Fibroblast of lung (primary cell): ENCODE measurements at places on chromosomes 6 and 20. TPM values are rescaled to one million over a fixed set of nuclear protein-coding genes. Genes with fewer than 3 reads are reported as not detected.

The NEURL2 gene
- total RNA-seq, result 7.1 and 8.0 TPM in 2 replicates

The MPIG6B gene
- total RNA-seq, result not detected in 2 replicates

The LTV1 gene
- total RNA-seq, result 17.5 and 18.2 TPM in 2 replicates

The MAP3K4 gene
- total RNA-seq, result 35.2 and 44.4 TPM in 2 replicates

The SEMG1 gene
- not detected in 2 replicates for total RNA-seq

The ULBP1 gene
- total RNA-seq, result 0.26 and 0.83 TPM in 2 replicates

The TTI1 gene
- total RNA-seq, result 15.9 and 20.0 TPM in 2 replicates

The OXT gene
- not detected in 2 replicates for total RNA-seq

The RIMS4 gene
- under 0.01 TPM in 2 replicates for total RNA-seq

The SLC22A7 gene
- not detected in 2 replicates for total RNA-seq

The FGD2 gene
- total RNA-seq, result not detected in 2 replicates

The HACE1 gene
- 18.7 and 26.3 TPM in 2 replicates for total RNA-seq

The PHACTR3 gene
- total RNA-seq, result not detected in 2 replicates

The TPBG gene
- 24.9 and 31.0 TPM in 2 replicates for total RNA-seq

The TRIM10 gene
- total RNA-seq, result not detected in 2 replicates

The RSPH9 gene
- 1.5 and 1.7 TPM in 2 replicates for total RNA-seq

The PCSK2 gene
- under 0.01 TPM in 1 of 2 replicates, not detected in the other for total RNA-seq

The XKR7 gene
- not detected in 2 replicates for total RNA-seq

The COL10A1 gene
- total RNA-seq, result 1.3 and 40.1 TPM in 2 replicates

The HCRTR2 gene
- total RNA-seq, result not detected in 2 replicates

The MRAP2 gene
- total RNA-seq, result under 0.01 and 0.17 TPM in 2 replicates

The NINL gene
- total RNA-seq, result 11.3 and 16.3 TPM in 2 replicates

The OR2B6 gene
- total RNA-seq, result 0.17 TPM in 1 of 2 replicates, not detected in the other

The RMND1 gene
- 50.6 and 58.3 TPM in 2 replicates for total RNA-seq

The RCAN2 gene
- total RNA-seq, result 5.6 and 11.7 TPM in 2 replicates

The DLL1 gene
- 5.6 and 12.4 TPM in 2 replicates for total RNA-seq

The PCMT1 gene
- total RNA-seq, result 81.3 and 97.6 TPM in 2 replicates

The ZC2HC1B gene
- total RNA-seq, result not detected in 2 replicates

The GPR6 gene
- not detected in 2 replicates for total RNA-seq

The OR12D3 gene
- total RNA-seq, result not detected in 2 replicates

The LY6G5C gene
- total RNA-seq, result 0.51 and 0.83 TPM in 2 replicates

The C6orf89 gene
- 37.8 and 47.1 TPM in 2 replicates for total RNA-seq

The EDN1 gene
- total RNA-seq, result 0.17 and 0.26 TPM in 2 replicates

The POU5F1 gene
- total RNA-seq, result under 0.01 TPM in 2 replicates

The WFDC10B gene
- total RNA-seq, result not detected in 2 replicates

The TCEA2 gene
- 23.9 and 25.2 TPM in 2 replicates for total RNA-seq

The NEDD9 gene
- total RNA-seq, result 13.6 and 33.7 TPM in 2 replicates

The DOK5 gene
- total RNA-seq, result 16.9 and 19.2 TPM in 2 replicates

The CASS4 gene
- total RNA-seq, result 14.9 and 17.7 TPM in 2 replicates

The MAK gene
- total RNA-seq, result not detected in 2 replicates

The PLTP gene
- 110 and 132 TPM in 2 replicates for total RNA-seq

The TFAP2A gene
- not detected in 2 replicates for total RNA-seq

The C20orf204 gene
- 0.26 and 0.66 TPM in 2 replicates for total RNA-seq

The TREM1 gene
- total RNA-seq, result 0.26 TPM in 1 of 2 replicates, not detected in the other

The LY6G6D gene
- total RNA-seq, result not detected in 2 replicates

The PLCB4 gene
- 3.6 and 13.7 TPM in 2 replicates for total RNA-seq

The TTLL9 gene
- total RNA-seq, result not detected in 2 replicates

The MCCD1 gene
- not detected in 2 replicates for total RNA-seq

The PPP1R16B gene
- total RNA-seq, result under 0.01 TPM in 2 replicates

The SIRPD gene
- total RNA-seq, result not detected in 2 replicates

The IL20RA gene
- 0.33 and 0.77 TPM in 2 replicates for total RNA-seq

The TMEM151B gene
- total RNA-seq, result under 0.01 TPM in 2 replicates

The SGK2 gene
- 0.26 and 0.66 TPM in 2 replicates for total RNA-seq

The CST1 gene
- total RNA-seq, result 3.6 TPM in 1 of 2 replicates, not detected in the other

The MMP24 gene
- total RNA-seq, result under 0.01 and 0.17 TPM in 2 replicates

The CALHM6 gene
- total RNA-seq, result 0.33 and 1.0 TPM in 2 replicates

The TMEM244 gene
- total RNA-seq, result not detected in 2 replicates

The CCN6 gene
- total RNA-seq, result not detected in 2 replicates
